ENCODE measurements at places on chromosomes 12 and 14.

GRCh38 chr12:93198086-93198485 is 179.6 kb upstream of the NUDT4 start:
- DNase-seq, result no peak

DNA sequence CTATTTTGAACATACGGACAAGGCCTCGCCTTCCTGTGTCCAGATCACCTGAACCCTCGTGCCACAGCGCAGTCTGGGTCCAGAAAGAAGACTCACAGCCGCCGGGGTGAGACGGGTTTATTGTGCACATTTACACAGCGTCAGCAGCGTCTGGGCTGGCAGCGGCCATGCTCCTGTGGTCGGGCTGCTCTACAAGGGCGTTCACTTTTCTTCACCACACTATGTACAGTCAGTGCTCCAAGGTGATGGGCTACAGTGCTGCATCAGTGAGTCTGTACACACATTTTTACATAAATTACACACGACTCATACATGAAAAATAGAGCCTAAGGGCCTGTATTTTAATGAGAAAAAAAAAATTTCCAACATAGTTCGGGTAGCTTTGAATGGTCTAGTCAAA is 18.0 kb downstream of the ZFYVE21 start:
- DNase-seq, result no peak

GRCh38 chr12:62976110-62976662 is 41.2 kb upstream of the PPM1H start:
- no peak for DNase-seq

GRCh38 chr14:90815572-90815821 is 733 bp downstream of the TTC7B start:
- no peak for DNase-seq

- DNase-seq, result no peak
Observed at GRCh38 chr12:121871467-121871866, 12.8 kb upstream of the HPD start.

GRCh38 chr14:45084946-45085346 is 1.0 kb downstream of the PRPF39 start:
- no peak for DNase-seq

- no peak for DNase-seq
Observed at GRCh38 chr12:54504550-54504949, 7.0 kb downstream of the NCKAP1L start.

DNA sequence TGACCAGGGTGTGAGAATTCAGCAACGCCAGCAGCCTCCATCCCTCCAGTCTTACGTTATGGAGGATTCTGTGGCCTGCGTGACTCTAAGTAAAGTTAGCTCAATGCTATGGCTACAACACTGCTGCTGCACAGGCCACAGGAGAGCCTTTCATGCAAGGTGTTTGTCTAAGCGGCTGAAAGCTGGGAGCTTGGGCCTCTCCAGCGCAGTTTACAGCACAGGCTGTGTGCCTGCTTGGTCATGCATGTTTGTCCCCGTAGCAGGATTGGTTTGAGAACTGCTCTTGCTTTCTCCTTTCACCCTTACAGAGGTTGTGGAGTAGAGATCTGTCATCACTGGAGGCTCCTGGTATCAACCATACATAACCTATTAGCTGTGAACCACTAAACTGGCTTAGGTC is 113.1 kb upstream of the TMCC3 start:
- no peak for DNase-seq

- no peak for DNase-seq
Observed at GRCh38 chr12:107267604-107268003, 174.3 kb upstream of the CRY1 start.

DNA sequence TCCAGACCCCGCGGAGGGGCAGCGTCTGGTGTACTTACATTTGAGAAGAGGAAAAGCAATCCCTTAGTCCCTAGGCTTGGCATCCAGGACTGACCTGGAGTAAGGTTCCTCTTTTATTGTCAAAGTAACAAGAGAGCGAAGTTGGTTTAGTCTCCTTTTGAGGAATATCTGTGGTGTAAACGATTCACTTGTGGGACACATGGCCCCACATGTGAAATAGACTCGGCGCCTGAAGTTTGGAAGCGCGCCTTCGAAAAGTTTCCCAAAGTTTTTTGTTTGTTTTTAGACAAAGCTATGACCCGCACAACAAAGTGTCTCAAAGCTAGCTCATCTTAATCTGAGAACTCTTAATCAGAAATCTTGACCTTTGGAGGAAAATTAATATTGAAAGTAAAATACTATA is 744 bp downstream of the STYX start:
- no peak for DNase-seq

- no peak for DNase-seq
Observed at GRCh38 chr12:12927211-12928079, 24.5 kb downstream of the GPRC5D start.

- DNase-seq, result no peak
Observed at GRCh38 chr14:61322011-61322798, 826 bp downstream of the PRKCH start.

GRCh38 chr12:53344824-53345485 is 8.8 kb upstream of the SP7 start:
- DNase-seq, result peak; percentile 42

GRCh38 chr12:15205341-15206010 is 15.7 kb downstream of the RERG start:
- no peak for DNase-seq

- DNase-seq, result peak; percentile 100
Observed at GRCh38 chr12:54324617-54325441, at the start of gene COPZ1. COPZ1 (plus strand) TSS chr12:54325131; CDS start chr12:54325164, 33 bp downstream.

DNA sequence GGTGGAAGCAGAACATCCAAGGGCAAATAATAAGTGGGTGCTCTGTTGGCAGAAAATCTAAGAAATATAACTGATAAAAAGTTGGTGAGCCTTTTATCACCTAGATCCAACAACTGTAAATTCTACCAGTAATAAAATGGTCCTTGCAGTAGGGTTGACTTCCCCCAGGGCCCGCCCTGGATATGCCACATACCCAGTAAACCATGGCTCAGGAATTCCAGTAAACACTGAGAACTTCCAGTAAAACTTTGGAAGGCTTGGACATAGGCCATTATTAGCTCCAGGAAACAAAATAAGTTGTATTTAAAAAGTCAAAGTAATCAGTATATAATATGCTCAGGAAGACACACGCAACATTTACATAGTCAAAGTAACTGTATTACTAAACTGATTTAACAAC is 402.2 kb downstream of the BCAT1 start:
- DNase-seq, result no peak

GRCh38 chr14:105140581-105140980 is 28.0 kb downstream of the JAG2 start:
- no peak for DNase-seq

DNA sequence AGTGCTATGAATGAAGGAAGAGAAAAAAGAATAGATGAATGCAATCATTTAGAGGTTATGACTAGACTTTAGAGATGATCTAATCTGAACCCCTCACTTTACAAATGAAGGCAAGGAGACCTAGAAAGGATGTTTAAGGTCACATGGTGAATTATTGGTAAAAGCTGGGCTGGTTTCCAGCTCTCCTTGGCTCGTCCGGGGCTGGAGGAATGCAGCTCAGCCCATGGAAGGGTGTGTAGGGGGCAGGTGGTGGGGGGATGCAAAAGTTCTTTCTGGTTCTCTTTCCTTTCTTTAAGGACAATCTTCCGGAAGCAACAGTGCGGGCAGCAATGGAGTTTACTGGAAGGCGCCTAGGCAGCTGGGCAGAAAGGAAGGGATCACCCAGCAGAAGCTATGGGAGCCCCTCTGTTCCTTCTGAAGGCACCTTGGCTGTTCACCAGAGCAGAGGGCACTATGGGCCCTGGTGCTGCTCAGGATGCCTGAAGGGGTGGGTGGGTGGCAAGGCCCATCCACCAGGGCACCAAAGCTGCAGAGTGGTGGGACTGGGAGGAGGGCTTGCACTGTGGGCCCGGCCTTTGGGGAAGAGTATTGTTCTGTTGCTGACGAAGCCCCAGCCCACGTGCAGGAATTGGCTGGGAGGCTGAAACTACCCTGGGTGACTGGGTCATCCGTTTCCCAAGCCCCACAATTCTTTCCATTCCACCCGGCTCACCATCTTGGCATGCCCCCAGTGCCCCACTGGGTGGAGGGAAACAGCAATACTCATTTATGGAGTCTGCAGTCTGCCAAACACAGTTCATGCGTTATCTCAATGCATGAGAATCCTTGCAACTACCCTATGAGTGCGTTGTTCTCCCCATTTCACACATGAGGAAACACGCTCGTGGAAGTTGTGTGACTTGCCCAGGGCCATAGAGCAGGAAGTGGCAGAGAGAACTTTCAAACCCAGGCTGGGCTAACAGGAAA is 78.2 kb downstream of the IRF2BPL start:
- DNase-seq, result no peak

DNA sequence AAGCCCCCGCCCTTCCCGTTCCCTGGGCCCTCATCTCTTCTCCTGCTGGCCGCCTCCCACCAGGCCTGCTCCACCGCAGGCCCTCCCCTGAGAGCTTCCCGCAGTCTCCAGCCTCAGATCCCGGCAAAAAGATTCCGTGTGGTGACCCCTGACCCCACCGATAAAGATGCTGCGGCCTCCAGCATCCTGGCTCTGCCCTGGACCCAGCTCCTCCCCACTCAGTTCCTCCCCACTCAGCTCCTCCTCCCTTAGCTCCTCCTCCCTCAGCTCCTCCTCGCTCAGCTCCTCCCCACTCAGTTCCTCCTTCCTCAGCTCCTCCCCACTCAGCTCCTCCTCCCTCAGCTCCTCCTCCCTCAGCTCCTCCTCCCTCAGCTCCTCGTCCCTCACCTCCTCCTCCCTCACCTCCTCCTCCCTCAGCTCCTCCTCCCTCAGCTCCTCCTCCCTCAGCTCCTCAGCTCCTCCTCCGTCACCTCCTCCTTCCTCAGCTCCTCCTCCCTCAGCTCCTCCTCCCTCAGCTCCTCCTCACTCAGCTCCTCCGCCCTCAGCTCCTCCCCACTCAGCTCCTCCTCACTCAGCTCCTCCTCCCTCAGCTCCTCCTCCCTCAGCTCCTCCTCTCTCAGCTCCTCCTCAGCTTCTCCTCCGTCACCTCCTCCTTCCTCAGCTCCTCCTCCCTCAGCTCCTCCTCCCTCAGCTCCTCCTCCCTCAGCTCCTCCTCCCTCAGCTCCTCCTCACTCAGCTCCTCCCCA is 17.0 kb downstream of the NOC4L start:
- peak; percentile 56 for DNase-seq

GRCh38 chr14:33836203-33836899 is 114.5 kb downstream of the EGLN3 start:
- no peak for DNase-seq

GRCh38 chr14:98375566-98375965 is 896.4 kb downstream of the BCL11B start:
- DNase-seq, result no peak

DNA sequence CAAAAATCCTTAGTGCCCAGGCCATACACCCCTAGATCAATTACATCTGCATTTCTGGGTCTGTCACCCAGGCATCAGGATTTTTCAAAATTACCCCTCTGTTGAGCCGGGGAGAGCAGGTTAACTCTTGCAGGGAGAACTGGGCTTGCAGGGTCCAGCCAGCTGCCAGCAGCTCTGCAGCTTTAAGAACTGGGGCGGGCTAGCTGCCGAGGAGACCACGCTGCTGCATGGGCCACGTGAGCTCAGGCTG is at the start of gene DGLUCY:
DGLUCY (plus strand) TSS at position 245 of the 250 bp plus-strand sequence. CDS start 46,222 bp downstream, outside the sequence.
- DNase-seq, result no peak

GRCh38 chr12:2578772-2579171 is 216.0 kb upstream of the FKBP4 start:
- DNase-seq, result no peak

DNA sequence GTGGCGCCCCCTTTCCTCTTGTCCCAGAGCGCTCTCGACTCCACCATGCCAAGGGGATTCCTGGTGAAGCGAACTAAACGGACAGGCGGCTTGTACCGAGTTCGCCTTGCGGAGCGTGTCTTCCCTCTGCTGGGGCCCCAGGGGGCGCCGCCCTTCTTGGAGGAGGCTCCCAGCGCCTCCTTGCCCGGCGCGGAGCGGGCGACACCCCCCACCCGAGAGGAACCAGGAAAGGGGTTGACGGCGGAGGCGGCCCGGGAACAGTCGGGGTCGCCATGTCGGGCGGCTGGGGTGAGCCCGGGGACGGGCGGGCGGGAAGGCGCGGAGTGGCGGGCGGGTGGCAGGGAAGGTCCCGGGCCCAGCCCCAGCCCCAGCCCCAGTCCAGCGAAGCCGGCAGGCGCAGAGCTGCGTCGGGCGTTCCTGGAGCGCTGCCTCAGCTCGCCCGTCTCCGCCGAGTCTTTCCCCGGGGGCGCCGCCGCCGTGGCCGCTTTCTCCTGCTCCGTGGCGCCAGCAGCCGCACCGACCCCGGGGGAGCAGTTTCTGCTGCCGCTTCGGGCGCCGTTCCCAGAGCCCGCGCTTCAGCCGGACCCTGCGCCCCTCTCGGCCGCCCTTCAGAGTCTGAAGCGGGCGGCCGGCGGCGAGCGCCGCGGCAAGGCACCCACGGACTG is 376 bp downstream of the INSM2 start:
- peak; percentile 28 for DNase-seq

GRCh38 chr12:20404576-20405346 is 36.4 kb downstream of the PDE3A start:
- no peak for DNase-seq

Data from Jurkat, Clone E6-1 (cell line).